Activated naive CD4-positive, alpha-beta T cell treated with anti-CD3 and anti-CD28 coated beads, Interleukin-2, amount 50 U/mL, for 16 hours (primary cell): ENCODE measurements at places on chromosomes 6 and 20.
A peak's percentile ranks its signal among the peaks of the same experiment; 100 is the strongest.

GRCh38 chr6:1770968-1771723, 161.4 kb downstream of the FOXC1 start:
- DNase-seq: peak; percentile 46

DNA sequence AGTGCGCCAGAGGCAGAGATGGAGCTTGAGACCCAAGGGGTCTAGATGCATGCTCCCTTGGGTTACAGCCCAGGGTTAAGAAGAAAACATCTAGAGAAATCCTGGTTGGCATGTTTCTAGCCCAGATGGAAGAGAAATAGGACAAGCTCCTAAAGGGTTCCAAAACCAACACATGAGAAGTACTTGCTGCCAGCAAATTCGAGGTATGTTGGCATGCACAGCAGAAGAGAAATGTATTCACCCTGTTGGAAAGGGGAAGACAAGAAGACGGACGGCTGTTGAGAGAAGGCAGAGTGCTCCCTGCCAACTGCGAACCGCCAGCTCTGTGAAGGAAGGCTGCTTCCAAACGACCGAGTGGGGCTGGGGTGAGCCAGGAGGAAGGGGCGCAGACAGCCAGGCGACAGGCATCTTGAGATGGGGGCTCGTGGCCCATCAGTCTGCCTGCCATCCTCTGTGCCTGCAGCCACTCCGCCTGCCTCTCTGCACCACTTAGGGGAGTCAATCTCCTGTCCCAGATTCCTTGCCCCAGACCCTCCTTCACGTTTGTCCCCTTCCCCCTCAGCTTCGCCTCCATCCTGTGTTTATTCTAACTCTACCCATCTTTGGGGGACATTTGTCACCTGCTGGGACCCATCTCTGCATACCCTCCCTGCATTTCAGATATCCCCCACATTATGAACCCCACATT, 249.2 kb downstream of the CDC5L start:
- no peak for DNase-seq

- DNase-seq: no peak
Measured at GRCh38 chr20:8073024-8073832, 53.7 kb upstream of the TMX4 start.

- DNase-seq: no peak
Measured at GRCh38 chr6:24060982-24061754, 64.8 kb upstream of the NRSN1 start.

DNA sequence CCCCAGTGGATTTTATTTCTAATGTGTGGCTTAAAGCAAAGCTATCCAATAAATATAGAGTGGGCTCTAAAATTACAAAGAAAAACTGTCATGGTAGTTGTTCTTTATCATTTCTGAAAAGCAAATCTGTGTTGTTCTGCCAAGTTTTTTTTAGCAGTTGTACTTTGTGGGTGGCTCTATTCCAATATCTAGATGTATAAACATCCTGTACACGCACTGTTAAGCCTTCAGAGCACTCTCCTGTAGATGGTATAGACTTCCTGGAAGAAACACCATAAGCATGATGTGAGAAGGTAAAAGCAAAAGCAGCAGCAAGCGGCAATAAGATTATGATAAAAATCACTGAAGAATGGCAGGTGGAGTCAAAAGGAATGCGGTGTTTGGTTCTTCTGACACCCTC, 21.5 kb upstream of the TMEM30A start:
- no peak for DNase-seq

DNA sequence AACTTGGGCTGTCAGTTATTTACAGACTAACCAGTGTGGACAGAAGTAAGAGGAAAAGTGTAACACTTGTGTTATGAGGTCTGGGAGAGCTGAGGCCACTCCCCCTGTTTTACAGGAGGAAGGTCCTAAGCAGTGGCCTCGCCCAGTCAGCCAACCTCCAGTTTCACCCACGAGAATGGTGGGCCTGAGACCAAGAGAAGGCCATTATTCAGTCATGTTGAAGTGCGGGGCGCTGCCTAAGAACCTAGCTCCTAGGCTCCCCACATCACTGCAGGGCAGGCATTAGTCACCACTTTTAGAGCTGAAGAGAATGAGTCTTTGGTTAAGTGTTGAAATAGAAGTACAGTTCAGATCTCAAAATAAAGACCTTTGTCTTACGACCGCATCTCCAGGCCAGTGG, 27.9 kb downstream of the CDYL start:
- DNase-seq: no peak

- no peak for DNase-seq
Measured at GRCh38 chr20:53769041-53769440, 175.4 kb upstream of the ZNF217 start.

- DNase-seq: peak; percentile 26
Measured at GRCh38 chr6:90072501-90072900, 178.2 kb downstream of the GJA10 start.

- DNase-seq: no peak
Measured at GRCh38 chr20:37611346-37611745, 82.5 kb upstream of the CTNNBL1 start.

DNA sequence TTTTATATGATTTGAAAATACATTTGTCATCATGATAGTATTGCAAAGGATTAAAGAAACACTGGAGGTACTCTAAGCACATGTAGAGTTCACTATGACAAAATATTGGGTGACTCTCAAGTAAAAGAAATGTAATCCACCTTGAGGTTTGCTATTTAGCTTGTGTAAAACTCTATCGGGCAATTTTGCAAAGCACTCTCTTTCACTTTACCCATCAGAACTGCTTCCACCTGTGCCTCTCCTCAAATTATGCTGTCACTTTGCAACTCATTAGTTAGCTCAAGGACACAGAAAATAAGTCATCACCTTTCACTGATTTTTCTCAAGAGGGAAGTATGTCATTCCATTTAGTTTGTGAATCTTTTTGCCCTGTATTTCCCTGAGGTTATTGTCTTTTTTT, 14.0 kb downstream of the TRDN start:
- DNase-seq: no peak

DNA sequence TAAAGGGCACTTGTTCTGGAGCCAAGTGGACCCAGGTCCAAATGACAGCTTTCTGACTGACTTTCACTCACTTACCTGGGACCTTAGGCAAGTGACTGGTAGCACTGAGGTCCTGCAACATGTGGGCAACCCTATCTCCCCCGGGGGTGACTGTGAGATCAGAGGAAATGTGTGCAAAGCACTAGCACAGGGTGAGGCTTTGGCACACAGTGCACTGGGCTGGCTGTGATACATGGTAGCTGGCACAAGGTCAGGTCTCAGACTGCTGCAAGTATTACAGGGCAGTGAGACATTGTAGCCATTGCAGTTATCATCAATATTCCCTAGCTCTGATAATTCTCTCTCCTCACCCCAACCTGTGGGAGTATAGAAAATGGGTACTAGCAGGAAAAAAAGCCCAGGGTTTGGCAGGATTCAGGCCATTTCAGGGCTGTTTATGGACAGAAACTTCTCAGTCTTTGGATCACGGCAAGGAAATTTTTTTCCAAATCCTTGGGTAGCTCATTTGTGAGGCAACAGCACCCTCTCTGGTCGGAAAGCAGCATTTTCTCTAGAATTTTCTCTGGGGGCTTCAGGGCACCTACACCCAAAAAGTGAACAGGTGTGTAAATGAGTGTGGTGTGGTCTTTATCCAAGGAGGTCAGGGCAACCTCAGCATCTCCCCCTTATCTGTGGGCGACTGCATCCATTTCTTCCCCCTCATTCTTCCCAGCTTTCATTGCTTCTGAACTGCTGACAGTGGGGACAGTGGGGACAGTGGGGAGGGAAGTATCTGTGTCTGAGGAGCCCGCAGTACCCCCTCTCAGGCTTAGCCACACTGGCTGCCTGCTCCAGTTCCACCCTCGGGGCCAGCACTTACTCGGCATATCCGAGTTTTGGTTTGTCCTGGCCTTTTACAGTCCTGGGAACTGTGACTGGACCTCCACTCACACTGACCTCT, 148.7 kb upstream of the PHACTR3 start:
- DNase-seq: no peak

GRCh38 chr20:35307666-35308653, 15.7 kb upstream of the FAM83C start:
- no peak for DNase-seq

DNA sequence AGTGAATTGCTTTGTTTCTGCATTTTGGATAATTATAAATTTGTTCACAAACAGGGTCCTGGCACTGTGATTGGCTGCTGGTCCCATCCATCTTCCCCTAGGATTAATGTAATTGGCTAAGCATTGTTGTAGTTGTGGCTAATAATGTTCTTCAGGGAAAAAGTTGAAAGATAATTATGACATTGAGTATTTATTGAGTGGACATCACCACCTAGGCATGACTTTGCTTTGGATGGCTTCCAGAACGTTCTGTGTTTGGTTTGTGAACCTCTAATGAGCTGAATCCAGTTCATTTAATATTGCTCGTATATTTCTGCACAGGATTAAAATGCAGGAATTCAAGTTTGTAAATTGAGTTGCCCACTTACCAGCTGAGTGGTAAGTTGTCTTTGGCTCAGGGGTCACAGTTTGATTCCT, 55.1 kb downstream of the ARID1B start:
- DNase-seq: no peak

DNA sequence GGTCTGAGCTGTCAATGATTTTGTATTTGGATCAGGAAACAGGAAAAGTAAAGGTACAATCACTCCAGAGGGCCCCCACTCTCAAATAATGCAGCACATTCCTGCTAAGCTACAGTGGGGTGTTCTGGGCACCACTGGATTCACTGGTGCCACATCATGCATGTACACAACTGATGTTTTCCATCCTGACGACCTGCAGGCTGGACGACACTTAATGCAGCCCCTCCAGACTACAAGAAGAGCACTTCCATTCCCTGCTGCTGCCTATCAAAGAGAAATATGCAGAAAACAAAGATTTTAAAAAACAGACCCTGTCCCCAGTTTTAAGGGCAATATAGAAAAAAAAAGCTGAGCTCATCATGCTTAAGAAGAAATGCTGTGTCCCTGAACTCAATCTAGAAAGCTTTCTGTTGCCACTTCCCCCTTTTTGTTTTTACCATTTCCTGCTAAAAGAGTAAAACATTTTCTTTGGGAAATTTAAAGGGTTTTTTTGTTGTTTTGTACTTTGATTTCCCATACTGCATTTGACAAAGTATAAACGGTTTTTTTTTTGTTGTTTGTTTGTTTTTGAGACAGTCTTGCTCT, 35.5 kb downstream of the ABHD12 start:
- no peak for DNase-seq

- no peak for DNase-seq
Measured at GRCh38 chr6:89120371-89120770, 2.5 kb upstream of the SRSF12 start.

DNA sequence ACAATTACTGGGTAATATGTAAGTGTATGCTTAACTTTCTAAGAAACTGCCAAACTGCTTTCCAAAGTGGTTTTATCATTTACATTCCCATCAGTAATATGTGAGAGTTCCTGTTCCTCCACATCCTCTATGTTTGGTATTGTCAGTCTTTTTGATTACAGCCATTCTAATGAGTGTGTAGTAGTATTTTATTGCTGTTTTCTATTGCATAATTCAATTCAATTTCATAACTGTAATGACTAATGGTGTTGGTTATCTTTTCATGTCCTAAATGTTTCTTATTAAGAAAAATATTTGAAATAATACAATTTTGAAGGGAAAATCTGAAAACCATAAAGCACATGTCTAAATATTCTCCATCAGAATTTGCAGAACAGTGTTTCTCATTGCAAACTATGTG, 119.3 kb downstream of the MAP3K7 start:
- no peak for DNase-seq

DNA sequence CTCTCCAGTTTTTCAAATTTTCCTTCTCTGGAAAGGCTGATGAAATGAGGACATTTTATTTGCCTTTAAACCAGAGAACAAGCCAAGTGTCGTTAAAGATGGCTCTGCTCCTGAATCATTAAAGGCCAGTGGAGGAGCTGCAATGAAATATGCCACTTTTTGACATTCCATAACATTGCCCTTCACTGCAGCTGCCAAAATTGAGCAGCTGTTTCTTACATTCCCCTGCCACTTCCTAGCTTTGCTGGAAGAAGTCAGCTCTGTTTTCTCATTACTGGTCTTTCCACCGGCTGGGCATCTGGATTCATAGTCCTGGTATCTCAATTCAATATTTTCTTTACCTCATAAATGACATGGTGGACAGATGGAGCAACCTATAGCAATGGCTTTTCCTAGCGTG, 45.5 kb upstream of the NRN1 start:
- DNase-seq: no peak

GRCh38 chr6:96836631-96837080, 621 bp downstream of the GPR63 start:
- DNase-seq: no peak

DNA sequence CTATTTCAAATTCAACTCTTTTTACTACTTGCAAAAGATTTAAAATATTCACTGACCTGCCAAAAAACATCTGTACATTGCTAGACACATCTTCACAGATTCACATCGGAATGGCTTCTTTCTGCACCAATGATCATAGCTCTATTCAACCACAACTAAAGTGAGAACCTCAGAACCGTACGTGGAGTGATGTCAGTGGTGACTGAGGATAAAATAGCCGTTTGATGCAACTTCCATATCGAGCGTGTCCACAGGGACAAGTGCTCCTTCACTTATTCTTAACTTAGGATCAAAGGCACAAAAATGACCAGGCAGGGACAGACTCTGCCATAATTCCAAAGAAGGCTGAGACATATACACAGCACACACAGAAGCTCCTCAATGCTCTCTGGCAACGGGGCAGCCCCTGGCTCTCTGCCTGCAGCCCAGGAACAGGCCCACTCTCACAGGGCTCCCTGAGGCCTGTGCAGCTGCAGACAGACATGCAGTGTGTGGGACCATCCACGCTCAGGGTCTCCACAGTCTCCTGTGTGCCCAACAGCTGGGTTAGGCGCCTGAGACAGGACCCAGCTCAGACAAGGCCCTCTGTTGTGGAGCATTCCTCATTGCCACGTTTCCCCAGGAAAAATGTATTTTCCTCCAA, 22.8 kb downstream of the FYN start:
- no peak for DNase-seq
